ENCODE measurements at places on chromosomes 11 and 22.
A peak's percentile ranks its signal among the peaks of the same experiment; 100 is the strongest.

GRCh38 chr22:49670456-49671330 lies 157.0 kb downstream of the BRD1 start:
- DNase-seq: no peak

DNA sequence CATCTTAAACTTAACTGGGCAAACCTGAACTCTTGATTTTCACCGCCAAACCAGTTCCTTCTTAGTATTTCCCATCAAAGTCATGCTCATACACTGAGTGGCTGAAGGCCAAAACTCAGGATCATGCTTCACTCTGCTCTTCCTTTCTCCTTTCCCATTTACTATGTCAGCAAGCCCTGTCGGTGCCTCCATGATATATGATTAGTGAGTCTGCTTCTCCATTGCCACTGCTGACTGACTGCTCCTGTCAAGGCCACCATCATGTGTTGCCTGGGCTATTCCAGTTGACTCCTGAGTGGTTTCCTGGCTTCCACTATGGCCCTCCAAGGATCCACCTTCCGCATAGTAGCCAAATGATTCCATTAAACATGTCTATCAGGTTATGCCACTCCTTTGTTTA lies 42.8 kb upstream of the AMPD3 start:
- no peak for DNase-seq

GRCh38 chr11:76659672-76660532 lies 10.6 kb downstream of the LRRC32 start:
- DNase-seq: no peak

DNA sequence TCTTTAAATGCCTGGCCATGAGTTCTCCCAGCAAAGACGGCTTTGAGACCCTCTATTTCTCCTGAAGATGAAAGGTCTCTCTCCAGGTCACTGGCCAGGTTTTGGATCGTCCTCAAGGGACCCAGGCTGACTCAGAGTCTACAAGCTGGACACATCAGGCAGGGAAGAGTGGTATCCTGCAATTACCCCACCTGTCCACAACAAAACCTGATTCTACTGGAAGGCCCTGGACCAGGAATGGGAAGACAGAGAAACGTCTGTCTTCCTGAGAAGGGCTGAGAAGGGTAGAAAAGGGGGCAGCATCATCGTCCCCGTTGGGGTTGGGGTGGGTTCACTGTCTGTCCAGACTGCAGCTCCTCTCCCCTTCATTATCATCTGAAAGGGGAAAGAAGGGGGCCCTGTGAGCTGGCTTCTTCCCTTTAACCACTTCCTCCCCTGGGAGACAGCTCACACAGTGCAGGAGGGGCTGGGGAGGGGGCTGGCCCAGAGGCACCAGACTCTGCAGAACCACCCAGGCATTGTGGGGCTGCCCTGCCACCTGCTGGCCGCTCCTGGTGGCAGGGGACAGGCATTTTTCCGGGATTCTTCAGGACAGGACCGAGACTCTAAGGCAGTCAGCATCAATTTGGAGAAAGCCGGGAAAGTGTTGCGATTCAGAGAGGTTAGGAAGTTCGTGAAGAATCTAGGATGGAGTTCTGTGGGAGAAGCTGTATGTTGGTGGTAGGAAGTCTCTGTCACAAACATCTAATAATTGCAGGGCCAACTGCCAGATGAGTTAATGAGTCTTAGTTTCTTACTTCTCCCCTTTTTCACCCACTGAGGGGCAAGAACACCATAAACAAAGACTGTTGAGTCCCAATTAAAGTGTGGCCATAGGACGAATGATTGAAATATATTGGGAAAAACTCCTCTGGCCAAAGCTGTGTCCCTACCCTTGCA lies 57.6 kb downstream of the SYN3 start:
- no peak for DNase-seq

DNA sequence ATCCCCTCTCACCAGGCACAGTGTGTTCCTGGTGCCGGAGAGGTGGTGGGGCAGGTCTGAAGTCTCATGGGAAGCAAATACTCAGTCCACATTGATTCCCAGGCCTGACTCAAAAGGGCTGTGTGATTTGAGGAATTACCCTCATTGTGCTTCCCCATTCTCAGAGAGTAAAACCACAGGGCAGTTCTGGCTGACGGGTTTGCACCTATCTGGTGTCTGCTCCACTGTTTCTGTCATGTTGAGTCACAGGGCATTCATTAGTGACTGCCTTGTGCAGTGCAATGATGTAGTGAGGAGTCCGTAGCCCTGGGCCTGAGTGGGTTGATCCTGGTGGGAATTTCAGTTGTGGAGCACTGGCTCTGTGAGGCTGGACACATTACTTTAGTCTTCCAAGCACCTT lies 85.2 kb upstream of the ARHGAP20 start:
- DNase-seq: no peak

- DNase-seq: no peak
Observed at GRCh38 chr11:104549019-104549418, 349.2 kb downstream of the CASP12 start.

- DNase-seq: no peak
Observed at GRCh38 chr11:89175796-89176195, 1.9 kb upstream of the TYR start.

DNA sequence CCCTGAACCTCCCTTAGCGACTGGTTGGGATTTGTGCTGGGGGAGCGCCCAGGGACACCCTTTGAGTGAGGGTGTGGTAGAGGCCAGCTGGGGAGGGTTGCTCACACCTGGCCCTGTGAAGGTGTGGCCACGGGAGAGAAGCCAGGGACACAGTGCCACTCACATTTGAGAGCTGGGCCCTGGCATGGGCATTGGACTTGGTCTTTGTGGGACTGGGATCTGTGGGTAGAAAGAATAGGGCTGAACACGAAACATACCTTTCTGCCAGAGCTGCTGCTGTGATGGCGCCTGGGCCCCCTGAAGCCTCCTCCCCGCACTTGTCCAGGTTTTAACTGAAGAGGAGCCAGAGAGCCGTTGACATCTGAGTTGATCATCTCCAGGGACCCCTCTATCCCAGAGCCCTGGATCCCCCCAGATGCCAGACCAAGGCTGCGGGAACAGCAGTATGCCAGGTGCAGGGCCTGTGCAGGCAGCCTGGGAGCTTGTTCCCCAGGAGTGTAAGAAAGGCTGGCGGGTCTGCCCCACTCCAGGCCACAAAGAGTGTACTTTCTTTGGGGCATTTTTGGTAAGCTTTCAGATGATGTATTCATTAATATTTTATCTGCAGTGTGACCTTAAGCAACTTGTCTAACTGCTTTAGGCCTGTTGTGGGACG lies 284.1 kb downstream of the TBC1D22A start:
- DNase-seq: no peak

- DNase-seq: no peak
Observed at GRCh38 chr11:94107363-94107762, 21.3 kb upstream of the PANX1 start.

DNA sequence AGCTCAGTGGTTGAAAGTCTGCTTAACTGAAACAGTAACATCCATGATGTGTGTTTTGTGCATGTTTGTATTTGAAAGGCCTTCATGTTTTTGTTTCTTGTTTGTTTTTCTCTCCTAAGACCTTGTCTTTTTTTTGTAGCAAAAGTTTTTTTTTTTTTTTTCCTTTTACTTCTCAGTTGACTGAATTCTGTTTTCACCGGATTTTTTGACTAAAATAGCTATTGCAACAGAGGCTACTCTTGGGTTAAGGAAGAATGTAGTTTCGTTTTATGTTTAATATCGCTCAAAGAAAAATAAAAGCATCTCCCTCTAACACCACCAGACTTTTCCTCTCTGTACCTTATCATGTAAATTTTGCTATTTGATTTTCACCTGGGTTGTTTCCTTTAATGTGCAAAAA lies 15.1 kb downstream of the APOL6 start:
- DNase-seq: no peak

DNA sequence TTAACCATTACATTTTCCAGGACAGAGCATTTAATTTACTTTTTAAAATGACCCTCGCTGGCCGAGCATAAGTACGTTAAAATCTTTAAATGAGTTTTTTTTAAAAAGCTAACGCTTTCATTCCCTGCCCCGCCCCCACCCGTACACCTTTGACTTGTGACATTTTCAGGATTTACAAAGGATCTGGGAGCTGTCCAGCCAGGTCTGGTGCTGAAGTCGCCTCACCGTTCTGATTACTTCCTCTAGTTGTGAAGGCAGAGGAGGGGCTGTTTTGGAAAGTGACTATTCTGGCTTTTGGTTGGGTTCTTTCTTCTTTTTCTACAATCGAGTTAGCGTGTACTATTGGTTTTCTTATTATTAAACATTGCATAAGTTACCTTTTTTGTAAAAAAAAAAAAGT lies 2.9 kb downstream of the C11orf87 start:
- no peak for DNase-seq

DNA sequence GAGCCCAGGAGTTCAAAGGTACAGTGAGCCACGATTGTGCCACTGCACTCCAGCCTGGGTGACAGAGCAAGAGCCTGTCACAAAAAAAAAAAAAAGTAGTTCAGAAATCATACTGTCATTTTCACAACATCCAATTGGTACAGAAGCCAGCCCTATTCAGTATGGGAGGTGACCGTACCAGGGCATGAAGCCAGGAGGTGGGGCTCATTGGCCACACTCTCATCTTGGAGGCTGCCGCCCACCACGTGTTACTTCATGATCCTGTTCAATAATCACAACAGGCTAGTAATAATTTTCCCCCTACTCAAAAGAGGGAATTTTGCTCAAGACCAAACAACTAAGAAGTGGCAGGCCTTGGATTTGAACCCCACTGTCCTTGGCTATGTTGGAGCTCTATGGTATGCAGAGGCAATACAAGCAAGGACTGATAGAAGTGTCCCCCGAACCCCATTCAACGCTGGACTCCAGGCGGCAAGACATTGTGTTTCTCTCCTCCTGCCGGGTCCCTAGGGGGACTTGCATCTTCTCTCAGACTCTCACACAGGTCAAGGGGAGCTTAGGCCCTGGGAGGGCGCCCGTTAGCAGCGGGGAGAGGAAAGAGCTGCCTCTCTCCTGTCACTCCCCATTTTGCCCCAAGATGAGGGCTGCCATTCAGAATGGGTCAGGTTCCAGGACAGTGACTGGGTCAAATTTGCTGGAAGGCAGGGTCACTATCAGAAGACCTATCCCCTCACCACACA lies 40.2 kb upstream of the EMID1 start:
- no peak for DNase-seq

DNA sequence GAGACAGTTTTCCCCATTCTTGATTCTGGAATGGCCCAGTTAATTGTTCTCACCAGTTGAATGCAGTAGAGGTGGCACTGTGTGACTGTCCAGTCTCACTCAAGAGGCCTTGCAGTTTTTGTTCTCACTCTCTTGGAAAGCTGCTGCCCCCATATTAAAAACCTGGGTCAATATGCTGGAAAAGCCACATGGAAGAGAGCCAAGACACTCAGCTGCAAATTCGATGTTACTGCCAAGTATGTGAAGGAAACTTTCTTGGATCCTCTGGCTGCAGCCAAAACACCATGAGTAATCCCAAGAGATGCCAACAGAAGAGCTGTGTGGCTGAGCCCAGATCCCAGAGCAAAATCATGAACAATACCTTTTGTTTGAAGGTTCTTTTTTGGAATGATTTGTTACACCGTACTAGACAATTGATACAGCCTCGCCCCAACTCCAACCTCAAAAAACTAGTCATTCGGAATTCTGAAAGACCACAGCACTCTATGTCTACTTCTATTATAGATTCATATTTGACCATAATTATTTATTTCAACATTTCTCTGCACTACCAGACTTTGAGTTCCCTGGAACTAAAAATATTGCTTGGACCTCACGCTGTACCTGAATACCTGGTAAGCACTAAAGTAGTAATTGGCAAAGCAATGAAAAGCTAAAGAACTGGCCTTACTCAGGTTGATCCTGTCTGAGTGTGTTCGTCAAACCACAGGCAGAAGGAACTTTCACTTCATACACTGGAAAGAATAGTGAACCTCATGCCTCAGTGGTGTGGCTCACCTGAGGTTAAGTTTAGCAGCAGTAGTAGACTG lies 378.8 kb downstream of the ETS1 start:
- peak; percentile 72 for DNase-seq

DNA sequence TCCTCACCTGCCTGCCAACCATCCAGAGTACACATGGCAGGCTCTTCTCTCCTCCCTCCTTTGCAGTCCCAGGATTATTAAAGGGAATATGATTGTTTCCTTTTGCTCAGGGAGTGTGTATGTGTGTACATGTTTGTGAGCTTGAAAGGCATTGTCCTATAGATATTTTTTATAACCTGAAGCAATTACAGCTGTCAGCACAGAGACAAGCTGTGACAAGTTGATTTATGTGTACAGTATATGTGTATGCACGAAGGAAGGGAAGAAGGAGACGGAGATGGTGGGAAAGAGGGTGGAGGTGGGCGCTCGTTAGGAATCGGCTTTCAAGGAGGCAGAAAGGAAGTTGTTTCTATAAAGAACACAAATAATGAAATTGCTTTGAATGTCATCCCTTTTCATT lies 537.0 kb downstream of the NTM start:
- no peak for DNase-seq

GRCh38 chr11:126697936-126698335 lies 302.6 kb downstream of the KIRREL3 start:
- DNase-seq: no peak

DNA sequence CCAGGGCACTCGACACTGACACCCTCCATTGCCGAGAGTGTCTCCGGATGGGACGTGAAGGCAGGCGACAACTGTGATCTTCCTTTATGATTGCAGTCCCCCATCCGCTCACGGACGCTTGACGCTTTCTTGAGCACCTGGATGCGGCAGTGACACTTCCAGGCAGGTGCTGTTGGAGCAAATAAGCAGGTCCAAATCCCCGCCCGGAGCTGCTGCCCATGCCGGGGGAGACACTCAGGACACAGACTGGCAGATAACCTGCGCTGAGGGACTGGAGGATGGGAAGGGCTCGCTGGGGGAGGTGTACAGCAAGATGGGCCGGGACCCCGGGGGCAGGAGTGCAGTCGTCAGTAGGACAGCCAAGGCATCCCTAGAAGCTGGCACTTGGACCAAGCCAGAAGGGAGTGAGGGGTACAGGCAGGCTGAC lies 1403.5 kb downstream of the BRD1 start:
- no peak for DNase-seq

DNA sequence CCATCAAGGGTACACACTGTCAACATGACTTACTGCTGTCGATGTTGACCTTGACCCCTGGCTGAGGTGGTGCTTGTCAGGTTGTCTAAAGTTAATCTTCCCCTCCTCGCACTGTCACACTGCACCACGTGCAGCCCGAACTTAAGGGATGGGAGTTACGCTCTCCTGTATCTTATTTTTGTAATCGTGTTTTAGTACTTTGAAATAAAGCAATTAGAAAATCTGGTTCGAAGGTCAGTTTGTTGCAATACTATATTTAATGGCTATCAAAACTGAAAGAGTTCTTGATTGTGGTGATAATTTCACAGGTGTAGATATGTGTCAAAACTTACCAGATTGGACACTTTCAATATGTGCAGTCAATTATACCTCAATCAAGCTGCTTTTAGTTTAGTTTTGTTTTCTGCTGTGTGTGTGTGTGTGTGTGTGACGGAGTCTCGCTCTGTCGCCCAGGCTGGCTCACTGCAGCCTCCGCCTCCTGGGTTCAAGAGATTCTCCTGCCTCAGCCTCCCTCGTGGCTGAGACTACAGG lies 10.7 kb upstream of the ST14 start:
- no peak for DNase-seq

Data from AG04450 (cell line).